AG08395 (cell line): ENCODE measurements at places on chromosomes 1 and 21.

GRCh38 chr1:89949991-89950624, 44.8 kb upstream of the ZNF326 start:
- no peak for DNase-seq

DNA sequence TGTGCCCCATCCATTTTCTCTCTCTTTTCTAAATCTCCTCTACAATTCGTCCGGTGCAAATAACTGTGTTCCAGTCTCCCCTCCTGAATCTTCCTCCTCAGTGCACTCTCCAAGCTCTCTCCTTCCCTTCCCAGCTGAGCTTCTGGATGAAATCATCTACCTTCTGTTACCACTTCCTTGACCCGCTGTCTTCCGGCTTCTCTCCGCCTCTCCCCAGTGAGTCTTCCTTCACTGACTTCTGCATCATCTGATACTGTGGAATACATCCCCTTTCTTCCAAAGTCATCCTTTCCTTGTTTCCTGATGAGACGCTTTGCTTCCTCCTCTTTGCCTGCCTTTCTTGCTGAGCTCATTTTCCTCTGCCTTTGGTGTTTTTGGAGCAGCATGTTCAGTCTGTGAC, 96.9 kb downstream of the MAB21L3 start:
- no peak for DNase-seq

- DNase-seq, result no peak
Measured at GRCh38 chr1:5891137-5891536, 101.1 kb downstream of the NPHP4 start.

- no peak for DNase-seq
Measured at GRCh38 chr1:195185736-195186135, 1422.5 kb downstream of the KCNT2 start.

- peak; percentile 9 for DNase-seq
Measured at GRCh38 chr1:218524526-218524925, 179.4 kb downstream of the TGFB2 start.

DNA sequence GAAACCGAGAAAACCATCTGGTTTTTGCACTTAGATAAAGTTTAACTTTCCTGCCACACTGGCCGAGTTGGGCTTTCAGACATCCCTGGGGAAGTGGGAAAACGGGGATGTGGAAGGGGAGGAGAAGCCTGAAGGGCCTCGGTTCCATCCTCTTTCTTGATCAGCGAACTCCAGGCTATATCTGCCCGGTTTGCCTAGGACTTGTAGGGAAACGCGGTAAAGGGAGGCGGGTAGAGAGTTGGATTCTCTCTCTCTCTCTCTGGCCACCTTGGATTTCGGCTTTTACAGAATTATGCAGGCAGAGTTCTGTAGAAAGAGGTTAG, 4.6 kb upstream of the LHX8 start:
- DNase-seq, result no peak

DNA sequence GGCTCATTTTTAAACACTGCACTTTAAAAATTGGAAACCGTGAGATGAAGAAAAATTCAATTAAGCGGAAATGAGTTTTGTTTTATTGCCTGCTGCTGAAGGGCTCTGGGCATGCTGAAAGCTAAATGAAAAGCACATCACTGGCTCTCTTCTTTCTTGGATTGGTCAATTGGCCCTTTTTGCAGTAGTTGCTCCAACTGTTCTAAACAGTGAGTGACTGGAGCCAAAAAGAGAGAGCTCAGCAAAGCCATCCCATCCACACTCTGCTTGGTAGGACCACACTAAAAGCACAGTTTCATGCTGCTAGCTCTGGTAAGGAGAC, 48.1 kb downstream of the LHX4 start:
- no peak for DNase-seq

- DNase-seq, result no peak
Measured at GRCh38 chr1:53237638-53238037, 680 bp downstream of the MAGOH start.

GRCh38 chr1:45012639-45013278, 705 bp downstream of the UROD start:
- DNase-seq, result peak; percentile 77

DNA sequence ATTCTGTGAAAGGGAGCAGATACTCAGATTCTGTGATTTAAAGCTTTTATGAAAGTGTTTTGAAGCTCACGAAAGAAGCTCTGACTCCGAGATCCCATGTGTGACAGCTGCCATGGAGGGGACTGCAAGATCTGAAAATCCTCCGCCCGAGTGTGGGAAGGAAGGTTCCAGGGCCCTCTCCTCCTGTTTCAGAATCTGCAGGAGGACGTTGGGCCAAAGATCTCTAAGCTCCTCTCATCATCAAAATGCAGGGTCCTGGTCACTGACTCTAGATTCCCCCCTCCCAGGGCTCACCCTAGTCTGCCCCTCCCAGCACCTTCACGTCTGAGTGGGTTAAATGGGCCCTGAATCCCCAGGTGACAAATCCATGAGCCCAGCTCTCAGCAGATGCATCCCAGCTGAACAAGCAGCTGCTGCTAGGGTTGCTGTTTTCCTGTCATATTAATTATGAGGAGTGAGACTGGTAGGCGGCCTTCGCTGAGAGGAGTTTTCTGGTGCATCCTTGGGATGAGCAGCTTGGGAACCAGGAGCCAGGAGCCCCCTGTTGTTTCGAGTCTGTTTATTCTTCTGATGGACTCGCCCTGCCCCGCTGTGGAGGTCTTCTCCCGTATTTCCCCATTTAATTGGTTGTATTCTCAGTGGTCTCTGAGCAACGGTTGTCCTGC, 402.0 kb downstream of the MATN1 start:
- DNase-seq, result no peak

GRCh38 chr1:21904704-21905520, 32.2 kb downstream of the HSPG2 start:
- peak; percentile 57 for DNase-seq

- no peak for DNase-seq
Measured at GRCh38 chr21:31425138-31425537, 81.1 kb upstream of the TIAM1 start.

- no peak for DNase-seq
Measured at GRCh38 chr1:228142155-228142691, 2.1 kb downstream of the GUK1 start.

DNA sequence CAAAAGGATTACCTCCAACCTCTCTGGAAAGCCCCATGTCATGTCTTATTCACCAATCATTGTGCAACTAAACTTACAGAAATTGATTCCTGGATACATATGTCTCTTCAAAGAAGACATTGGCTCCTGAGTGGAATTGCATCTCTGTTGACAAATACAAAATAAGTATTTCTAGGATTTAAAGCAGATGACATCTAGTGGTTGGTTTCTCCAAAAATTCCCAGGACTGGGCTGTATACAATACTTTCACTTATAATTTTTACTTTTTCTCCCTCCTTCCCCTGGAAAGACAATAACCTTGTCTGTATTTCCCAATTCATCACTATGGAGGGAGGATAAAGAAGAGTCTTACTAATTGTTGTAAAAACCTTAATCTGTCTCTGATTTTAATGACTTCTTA, 1347.4 kb downstream of the NCAM2 start:
- DNase-seq, result no peak

GRCh38 chr1:153649863-153650235, 8.7 kb upstream of the SNAPIN start:
- no peak for DNase-seq

DNA sequence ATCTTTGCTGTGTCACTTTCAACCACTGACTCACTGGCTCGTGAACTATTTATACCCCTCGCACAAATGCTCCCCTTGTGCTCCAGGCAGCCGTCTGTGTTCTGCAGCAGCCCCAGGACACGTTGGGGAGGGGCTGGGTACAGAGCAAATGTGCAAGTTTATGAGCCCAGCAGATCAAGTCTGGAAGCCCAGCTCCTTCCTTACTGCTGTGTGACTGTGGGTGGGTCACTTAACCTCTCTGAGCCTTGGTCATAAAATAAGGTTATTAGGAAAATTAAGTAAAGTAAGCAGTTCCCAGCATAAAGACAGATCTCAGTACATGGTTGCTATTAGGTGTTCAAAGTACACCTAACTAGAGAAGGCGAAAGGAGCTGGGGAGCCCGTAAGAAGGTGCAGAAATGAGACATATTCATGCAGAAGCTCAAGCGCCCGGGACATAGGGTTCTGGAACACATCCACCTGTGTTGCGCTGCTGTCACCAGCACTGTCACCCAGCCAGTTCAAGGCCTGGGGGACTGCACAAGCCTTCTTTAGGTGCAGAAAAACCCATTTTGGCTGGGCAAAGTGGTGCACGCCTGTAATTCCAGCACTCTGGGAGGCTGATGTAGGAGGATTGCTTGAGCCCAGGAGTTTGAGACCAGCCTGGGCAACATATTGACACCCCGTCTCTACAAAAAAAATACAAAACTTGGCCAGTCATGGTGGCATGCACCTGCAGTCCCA, 13.8 kb downstream of the EFHD2 start:
- no peak for DNase-seq

DNA sequence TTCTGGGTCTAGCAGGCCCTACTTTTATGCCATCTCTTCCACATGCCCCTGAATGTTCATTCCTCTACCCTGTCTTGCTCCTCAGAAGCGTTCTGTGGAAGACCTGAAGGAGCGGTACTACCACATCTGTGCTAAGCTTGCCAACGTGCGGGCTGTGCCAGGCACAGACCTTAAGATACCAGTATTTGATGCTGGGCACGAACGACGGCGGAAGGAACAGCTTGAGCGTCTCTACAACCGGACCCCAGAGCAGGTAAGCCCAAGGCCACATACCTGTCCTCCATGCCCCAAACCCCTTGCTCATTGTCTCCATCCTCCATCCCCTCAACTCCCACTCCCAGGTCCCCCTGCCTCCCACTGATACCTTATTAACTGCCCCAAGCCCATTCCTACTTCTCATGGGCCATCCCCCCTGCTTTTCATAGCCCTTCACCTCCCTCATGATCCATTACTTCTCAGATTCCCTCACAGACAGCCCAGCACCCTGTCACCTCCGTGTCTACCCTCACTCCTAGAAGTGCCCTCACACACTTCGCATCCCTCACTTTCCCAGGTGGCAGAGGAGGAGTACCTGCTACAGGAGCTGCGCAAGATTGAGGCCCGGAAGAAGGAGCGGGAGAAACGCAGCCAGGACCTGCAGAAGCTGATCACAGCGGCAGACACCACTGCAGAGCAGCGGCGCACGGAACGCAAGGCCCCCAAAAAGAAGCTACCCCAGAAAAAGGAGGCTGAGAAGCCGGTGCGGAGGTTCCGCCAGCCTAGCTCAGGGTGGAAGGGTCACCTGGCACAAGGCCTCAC, 5.4 kb downstream of the DMAP1 start:
- DNase-seq, result no peak

DNA sequence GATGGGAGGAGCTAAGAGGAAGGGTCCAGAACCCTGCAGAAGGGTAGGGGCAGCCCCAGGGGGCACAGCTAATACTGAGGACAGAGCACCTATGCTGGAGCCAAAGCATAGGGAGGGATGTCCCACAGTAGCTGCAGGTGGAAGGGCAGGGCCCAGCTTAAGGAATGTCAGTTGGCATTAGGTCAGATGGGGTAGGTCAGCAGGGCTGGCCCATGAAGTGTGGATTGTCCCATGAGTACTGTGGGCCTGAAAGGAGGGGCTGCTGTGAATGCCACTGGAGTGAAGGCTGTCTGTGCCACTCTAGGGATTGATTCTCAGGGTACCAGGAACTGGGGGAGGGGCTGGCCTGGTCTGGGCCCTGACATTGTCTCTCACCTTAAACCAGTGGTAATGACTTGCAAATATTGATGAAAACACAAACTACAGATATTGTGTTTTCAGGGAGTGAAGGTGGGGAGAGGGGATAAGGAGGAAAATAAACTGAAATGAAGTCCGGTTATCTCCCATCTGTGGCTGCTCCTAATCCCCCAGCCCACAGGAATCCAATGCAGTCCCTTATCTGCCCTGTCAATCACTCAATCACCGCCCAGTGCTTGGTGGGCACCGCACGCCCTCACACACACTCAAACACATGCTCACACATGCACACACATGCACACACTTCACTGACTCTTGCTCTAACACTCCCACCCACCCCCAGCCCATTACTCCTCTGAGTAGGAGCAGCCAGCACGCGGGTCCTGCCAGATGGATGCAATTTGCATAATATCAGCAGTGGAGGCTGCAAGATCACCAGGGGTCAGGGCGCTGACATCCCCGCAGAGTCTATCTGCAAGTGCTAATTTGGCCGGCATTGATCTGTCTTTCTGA, 27.8 kb downstream of the DMAP1 start:
- no peak for DNase-seq

DNA sequence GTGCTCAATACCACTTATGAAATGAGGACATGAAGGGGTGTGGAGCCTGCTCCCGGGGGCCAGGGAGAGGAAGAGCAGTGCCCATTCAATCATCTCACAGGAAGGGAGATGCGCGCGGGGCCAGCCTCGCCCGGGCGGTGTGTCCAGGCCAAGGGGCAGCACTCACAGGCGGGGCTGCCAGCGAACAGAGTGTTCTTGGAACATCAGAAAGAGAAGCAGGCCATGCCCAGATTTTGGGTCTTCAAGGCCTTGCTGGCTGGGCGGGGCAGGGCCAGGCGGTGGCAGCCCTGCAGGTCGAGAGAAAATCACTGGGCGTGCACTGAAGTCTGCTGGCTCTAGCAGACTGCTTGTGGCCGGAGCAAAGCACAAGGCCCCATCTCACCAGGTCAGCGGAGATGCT, 168.6 kb downstream of the PRDM16 start:
- DNase-seq, result no peak

GRCh38 chr1:230005040-230005439, 62.0 kb upstream of the GALNT2 start:
- no peak for DNase-seq

GRCh38 chr21:22679207-22679606, 1681.0 kb downstream of the NCAM2 start:
- no peak for DNase-seq

DNA sequence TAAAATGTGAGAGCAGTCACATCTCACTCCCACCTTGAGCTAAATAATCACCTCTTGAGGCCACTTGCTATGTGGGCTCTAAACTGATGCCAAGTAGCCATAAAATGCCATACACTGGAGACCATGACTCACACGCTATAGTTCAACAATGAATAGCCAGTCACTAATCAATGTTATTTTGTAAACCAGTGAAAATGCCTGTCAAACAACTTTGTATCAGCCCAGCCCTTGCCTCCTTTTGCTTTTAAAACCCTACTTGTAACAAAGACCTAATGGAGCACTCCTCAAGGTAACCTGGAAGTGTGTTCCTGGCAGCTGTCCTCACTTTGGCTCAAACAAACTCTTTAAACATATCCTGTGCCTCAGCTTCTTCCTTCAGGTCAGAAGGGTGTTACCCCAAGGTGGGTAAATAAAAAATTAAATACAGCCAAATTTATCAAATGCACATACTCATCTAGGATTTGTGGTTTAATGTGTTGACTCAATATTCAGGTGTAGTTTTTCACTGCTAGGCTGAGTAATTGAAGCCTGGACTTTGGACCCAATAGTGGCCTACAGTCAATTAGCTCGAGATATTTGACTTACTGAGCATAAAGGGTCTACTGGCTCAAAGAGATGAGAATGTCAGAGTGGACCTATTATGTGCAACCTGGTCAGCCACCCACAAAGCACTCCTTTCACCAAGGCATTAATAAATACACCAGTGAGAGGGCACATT, 154.3 kb downstream of the COQ8A start:
- DNase-seq, result no peak

- no peak for DNase-seq
Measured at GRCh38 chr1:89724369-89725010, 91.6 kb downstream of the LRRC8C start.

- no peak for DNase-seq
Measured at GRCh38 chr1:229613938-229614337, 12.0 kb downstream of the TAF5L start.

- no peak for DNase-seq
Measured at GRCh38 chr1:157399343-157399983, 152.9 kb downstream of the FCRL5 start.
